GM19239 (cell line): ENCODE measurements at places on chromosomes 12 and 14.

DNA sequence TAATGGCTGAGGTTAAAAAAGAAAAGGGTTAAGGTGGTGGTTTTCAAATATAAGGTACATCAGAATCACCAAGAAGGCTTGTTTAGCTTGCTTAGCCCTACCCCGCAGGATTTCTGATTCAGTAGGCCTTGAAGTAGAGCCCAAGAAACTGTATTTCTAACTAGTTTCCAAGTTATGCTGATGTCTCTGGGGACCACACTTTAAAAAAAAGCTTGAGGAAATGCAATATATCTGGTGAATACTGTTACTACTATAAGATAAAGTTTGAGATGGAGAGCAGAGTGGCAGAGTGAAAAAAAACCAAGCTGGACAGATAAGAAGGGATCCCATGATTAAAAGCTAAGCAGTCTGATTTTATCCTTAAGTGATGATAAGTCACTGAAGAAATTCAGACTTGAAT, 18.3 kb upstream of the GXYLT1 start:
- no peak for DNase-seq

DNA sequence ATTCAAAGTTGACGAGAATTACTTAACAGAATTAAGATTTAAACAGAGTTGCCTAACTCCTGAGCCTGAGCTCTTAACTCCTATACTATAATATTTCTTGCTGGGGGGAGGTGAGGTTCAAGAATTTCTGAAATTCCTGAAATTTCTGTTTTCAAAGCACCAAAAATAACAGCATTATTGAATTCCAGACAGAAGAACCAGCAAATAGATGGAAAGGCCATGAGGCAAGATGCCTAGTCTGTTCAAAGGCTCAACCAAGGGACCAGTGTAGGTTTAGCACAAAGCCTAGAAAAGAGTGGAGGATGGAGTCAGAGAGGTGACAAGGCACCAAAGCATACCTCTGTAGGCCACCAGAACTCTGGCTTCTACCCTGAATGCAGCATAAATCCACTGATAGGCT, 76.4 kb downstream of the PPP1R12A start:
- no peak for DNase-seq

- no peak for DNase-seq
These were observed 13.7 kb downstream of the TRMT61A start for GRCh38 chr14:103542605-103543088.

GRCh38 chr14:75510547-75510946, 11.7 kb upstream of the BATF start:
- no peak for DNase-seq

DNA sequence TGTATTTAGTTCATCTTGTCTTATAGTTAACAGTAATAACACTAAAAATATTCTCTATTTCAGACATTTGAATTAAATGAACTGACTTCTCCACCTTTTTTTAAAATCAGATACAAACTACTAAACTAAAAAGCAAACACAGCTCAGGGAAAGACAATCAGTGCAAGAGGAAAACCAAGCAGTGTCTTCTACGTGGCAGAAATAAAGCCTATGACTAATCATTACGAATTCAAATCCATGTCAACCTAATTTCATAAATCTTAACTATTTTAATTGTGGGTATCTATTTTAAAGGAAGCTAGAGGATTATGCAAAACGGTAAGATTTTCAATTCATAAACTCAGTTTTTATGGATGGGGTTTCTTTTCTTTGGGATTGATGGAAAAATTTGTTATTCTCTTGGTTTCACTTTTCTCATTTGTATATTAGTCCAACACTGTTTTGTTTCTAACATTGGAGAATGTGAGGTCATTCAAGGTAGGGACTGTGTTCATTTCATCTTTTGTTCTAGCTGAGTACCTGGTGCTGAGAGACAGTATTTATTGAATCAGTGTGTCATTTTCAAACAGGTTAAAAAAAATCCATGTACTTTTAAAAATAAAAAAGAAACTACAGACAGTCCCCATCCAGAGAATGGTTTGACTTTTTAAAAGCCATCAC, 12.8 kb upstream of the PALS1 start:
- DNase-seq, result no peak

GRCh38 chr12:132605892-132606291, 4.5 kb downstream of the LRCOL1 start:
- no peak for DNase-seq

DNA sequence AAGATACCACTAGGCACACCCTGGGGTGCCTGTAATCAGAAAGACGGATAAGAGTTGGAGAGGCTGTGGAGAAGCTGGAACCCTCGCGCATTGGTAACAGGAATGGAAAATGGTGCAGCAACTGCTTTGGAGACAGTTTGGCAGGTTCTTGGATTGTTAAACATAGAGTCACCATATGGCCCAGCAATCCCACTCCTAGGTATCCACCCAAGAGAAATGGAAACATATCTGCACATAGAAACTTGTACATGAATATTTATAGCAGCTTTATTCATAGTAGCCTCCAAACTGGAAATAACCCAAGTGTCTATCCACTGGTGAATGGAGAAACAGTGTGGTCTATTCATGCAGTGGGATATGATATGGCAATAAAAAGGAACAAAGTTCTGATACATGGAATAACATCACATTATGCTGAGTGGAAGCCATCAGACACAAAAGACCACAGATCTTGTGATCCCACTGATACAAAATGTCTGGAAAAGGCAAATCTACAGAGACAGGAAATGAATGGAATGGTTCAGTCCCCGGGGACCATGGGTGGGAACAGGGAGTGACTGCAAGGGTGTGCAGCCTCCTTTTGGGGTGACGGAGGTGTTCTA, 45.4 kb downstream of the JAG2 start:
- no peak for DNase-seq

GRCh38 chr12:47740606-47741339, 15.5 kb upstream of the ENDOU start:
- DNase-seq, result no peak

DNA sequence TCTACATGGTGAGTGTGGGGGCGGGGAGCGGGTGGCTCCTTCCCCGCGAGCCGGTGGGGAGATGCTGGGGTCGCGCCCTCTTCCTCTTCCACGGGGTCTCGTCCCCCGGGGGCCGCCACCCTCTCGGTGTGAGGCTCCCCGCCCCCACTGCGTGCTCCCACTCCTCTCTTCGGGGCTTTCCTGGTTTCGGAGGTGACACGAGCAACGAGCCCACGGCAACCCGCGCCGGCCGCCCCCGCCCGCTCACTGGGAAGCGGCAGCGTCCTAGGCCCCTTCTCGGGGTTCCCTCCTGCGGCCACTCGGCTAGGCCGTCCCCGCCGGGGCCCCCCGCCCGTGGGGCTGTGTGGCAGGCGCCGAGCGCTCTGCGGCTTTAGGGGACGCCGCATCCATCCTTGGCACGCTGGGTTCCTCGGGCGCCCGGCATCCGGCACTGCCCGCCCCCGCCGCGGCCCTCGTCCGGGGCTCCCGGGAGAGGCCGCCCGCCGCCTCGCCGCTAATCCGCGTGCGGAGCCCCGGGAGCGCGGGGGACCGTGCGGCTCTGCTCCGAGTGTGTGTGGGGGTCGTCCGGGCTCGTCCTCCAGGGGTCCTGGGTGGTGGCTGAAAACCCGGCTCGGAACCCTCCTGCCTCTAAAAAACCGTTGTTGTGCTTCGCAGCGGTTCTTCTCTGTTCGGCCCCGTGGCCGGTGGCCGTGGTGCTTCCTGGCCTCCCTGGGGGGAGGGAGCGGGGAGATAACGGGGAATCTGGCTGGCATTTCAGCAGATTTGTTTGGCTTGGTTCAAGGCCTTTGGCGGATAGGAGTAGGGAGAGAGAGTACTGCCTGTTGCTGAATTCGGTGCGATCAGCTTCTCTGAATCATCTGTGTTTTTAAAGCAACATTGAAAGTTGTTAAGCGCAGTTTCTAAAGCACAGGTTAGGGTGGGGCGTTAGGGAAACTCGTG, 1.0 kb downstream of the PCNX1 start:
- DNase-seq, result peak; percentile 35

DNA sequence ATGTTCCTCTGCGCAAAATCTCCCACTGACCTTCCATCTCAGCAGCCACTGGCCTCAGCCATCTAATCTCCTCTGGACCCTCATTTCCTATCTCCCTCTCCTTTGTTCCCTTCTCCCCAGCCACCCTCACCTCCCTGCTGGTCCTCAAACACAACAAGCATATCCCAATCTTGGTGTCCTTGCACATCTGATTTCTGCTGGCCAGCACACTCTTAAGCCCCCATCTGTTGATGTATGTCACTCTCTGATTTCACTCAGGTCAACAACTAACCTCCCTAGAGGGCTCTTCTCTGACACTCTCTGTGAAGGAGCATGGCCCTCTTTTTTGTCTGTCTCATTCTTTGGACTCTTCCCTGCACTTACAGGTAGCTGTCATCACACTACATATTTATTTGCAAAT, 25.6 kb downstream of the PPM1H start:
- DNase-seq, result no peak

DNA sequence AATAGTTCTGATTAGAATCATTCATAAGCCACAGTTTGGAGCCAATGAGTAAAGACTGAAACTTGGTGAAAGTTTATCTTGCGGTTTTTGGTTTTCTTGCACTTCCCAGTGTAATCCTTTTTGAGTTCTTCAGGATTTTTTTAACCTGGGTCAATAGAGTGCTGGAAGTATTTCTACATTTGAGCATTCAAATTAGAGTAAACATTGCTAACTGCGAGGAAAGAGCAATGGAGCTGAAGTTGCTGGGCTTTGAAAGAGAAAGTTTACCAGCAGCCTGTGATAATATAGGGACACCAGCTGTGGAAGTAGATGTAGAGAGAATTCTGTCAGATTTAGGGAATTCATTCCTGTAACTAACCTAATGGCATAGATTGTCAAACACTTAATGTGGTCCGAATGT, 30.3 kb downstream of the ANO6 start:
- DNase-seq, result no peak

- no peak for DNase-seq
These were observed 438.2 kb upstream of the FAR2 start for GRCh38 chr12:28710882-28711281.

- no peak for DNase-seq
These were observed 412 bp downstream of the FGFR1OP2 start for GRCh38 chr12:26938701-26939062.

DNA sequence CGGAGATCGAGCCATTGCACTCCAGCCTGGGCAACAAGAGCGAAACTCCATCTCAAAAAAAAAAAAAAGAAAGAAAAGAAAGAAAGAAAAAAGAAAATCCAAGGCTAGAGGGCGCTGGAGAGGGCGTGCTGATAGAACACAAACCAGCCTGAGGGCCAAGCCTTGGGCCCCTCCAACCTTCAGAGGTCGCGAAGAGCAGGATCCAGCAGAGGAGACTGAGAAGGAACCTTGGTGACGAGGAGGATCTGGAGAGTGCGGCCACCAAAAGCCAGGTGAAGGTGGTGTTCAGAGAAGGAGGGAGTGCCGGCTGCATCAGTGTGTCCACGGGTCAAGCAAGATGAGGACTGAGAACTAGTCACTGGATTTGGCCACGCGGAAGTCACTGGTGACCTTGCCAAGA, 4.1 kb upstream of the DYNC1H1 start:
- DNase-seq, result no peak

DNA sequence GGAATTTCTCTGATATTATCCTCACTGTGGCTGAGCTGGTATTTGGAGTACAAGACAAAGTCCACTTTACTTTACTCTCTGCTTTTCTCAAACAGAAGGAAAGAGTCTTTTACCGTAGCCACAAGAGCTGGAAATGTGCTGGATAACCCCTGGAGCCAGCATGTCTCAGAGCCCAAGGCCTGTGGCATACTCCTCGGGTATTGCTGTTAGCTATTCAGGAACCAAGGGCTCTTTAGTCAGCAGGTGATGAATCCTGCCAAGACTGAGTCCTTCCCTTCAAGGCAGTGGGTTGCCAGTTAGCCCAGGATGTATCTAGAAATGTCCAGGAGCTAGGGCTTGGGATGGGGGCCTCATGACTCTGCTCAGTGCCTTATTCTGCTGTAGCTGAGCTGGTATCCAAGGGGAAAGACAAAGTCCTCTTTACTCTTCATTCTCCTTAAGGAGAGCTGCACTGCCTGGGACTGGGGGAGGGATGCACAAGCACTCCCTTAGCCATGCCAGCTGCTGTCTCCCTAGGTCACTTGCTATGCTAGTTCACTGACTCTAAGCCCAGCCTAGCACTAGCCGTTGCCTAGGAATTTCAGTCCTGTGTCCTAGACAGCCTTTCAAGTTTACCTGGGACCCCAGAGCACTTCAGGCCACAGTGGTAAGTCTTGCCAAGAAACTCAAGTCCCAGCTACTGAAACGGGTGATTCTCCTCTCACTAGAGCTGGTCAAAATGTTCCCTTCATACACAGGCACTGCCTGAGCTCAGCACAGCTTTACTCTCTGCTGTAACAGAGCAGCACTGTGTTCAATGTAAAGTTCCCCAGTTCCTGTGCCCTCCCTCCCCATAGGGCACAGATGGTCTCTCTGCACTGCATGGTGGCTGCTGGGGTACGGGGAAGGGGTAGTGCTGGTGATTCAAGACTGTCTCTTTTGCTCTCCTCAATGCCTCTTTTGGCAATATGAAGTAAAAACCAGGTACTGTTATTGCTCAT, 136.4 kb downstream of the SLC35F4 start:
- no peak for DNase-seq

DNA sequence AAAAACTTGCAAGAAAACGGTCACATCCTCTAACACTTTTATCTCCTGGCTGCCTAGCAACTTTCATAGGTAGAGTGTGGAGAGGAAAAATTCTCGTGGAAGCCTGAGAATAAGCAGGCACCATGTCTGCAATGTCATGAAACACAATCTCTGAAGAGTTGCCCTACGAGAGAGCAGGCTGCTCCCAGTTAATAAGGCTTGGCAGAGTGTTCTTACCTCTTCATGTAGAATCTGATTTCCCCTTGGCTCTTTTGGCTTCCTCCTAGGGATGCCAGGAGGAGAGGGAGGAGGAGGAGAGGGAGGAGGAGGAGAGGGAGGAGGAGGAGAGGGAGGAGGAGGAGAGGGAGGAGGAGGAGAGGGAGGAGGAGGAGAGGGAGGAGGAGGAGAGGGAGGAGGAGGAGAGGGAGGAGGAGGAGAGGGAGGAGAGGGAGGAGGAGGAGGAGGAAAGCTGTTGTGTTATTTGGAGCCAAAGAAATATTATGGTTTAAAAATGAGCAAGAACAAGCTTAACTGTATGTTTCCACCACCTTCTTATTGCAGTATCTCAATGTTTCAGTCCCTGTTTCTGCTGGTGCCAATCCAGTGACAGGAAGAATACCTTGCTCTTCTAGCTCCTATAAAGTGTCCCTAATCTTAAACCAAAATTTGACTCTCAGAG, 52.9 kb downstream of the EGLN3 start:
- DNase-seq, result no peak

GRCh38 chr12:108833757-108834472, 23.5 kb downstream of the SSH1 start:
- no peak for DNase-seq

- DNase-seq, result no peak
These were observed 771.6 kb downstream of the RPS29 start for GRCh38 chr14:48814562-48814961.

- peak; percentile 62 for DNase-seq
These were observed 35.1 kb downstream of the TMBIM6 start for GRCh38 chr12:49776413-49776812.
